CD4-positive, alpha-beta T cell treated with Interleukin-4 for 1 hour (primary cell): ENCODE measurements at places on chromosomes 5 and 9.
A peak's percentile ranks its signal among the peaks of the same experiment; 100 is the strongest.

GRCh38 chr9:21559402-21560280 is 77.5 kb upstream of the IFNE start:
- peak; percentile 60 for DNase-seq

GRCh38 chr9:18438300-18438925 is 35.5 kb upstream of the ADAMTSL1 start:
- no peak for DNase-seq

- no peak for DNase-seq
Observed at GRCh38 chr9:91177661-91178280, 183.9 kb downstream of the AUH start.

- DNase-seq = no peak
Observed at GRCh38 chr5:147344861-147345260, 110.0 kb downstream of the STK32A start.

GRCh38 chr5:126471875-126472537 is 48.8 kb downstream of the GRAMD2B start:
- DNase-seq = no peak

DNA sequence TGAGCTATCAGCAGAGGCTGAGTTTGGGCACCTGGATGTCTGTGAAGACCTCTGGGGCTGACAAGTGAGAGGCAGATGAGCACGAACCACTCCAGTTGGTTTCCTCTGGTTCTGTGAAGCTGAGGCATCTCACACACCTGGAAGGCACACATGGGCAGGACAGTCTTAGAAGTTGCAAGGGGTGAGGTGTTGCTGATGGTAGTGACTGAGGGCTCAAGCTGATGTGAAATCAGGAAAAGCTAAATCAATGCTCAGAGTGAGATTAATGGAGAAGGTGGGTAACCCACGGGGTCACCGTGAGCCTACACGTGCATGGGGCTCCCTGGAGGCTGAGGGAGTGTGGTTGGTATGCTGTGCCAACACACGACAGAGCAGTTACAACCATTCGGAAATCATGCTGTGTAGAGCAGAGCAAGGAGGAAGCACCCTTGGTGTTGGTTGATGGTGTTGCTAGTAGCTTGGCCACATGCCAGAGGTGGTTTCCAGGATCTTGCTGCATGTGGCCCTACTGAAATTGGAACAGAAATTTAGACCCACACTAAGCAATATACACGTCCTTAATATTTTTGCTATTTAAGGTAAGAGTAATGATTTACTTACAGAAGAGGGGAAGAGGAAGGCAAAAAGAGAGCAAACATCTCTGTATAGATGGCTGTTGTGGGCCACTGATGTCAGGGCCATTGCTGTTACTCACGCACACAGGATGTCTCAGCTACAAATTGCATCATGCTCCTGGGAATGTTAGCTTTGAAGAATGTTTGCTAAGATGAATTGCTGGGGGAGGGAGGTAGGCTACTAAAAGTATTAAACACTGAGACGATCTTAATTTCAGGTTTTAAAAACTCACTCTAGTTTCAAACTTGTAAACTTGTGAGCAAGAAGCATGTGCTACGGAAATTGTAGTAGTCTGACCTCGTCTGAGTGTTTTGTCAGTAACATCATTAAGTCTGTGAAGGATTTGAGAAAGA is 170.5 kb downstream of the ARHGEF28 start:
- peak; percentile 25 for DNase-seq

DNA sequence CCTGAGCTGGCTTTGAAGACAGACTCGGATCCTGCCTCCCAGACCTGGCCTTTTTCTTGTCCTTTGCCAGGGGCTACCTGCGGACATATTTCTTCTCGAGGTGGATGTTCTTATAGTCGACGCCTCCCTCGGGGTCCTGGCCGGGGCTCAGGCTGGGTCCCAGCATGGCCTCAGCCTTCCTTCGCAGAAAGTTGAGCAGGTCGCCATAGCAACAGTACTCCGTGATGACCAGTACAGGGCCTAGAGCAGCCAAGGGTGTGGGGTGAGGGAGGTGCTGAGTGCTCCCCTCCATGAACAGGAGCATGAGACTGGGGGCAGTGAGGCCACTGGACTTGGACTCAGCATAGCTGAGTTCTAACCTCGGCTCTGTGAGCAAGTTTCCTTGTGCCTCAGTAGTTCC is 26.7 kb downstream of the CSF1R start:
- DNase-seq = no peak

- no peak for DNase-seq
Observed at GRCh38 chr5:50697739-50698138, 31.3 kb downstream of the PARP8 start.

DNA sequence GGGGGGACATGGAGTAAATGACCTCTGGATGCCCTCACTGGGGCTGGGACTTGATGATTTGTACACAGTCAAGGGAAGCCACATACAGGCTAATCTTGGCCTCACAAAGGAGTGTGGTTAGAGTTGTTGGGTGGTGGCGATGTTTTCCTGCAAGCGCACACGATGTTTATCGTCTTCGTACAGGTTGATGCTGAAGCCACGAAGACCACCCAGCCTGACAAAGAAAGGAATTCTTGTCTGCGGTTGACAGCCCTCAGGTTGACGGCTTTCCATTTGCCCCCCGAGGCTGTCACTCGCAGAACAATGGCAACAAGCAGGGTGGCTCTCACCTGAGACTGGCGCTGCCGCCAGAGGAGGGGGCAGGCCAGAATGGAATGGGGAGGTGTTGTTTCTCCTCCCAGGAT is 14.1 kb upstream of the XPA start:
- no peak for DNase-seq

DNA sequence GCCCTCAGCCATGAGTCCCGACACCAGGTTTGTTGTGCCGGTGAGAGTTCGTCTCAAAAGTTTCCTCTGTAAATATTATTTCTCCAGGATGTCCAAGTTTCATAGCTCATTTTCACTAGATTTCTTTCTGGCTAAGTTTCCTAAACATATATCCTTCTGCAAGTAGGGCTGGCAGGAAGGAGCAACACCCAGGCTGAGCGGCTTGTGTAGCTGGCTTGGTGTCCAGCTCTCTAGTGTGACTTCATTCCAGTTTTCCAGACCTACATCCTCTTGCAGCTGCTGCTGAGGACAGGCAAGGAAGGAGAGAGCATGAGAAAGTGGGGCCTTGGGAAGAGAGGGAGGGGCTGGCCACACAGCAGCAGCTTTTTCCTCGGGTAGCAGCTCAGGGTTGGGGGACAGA is 80.3 kb downstream of the FGF1 start:
- DNase-seq = no peak

GRCh38 chr5:57989378-57989777 is 470.5 kb downstream of the PLK2 start:
- DNase-seq = no peak

- DNase-seq = no peak
Observed at GRCh38 chr9:18371621-18372020, 102.3 kb upstream of the ADAMTSL1 start.

DNA sequence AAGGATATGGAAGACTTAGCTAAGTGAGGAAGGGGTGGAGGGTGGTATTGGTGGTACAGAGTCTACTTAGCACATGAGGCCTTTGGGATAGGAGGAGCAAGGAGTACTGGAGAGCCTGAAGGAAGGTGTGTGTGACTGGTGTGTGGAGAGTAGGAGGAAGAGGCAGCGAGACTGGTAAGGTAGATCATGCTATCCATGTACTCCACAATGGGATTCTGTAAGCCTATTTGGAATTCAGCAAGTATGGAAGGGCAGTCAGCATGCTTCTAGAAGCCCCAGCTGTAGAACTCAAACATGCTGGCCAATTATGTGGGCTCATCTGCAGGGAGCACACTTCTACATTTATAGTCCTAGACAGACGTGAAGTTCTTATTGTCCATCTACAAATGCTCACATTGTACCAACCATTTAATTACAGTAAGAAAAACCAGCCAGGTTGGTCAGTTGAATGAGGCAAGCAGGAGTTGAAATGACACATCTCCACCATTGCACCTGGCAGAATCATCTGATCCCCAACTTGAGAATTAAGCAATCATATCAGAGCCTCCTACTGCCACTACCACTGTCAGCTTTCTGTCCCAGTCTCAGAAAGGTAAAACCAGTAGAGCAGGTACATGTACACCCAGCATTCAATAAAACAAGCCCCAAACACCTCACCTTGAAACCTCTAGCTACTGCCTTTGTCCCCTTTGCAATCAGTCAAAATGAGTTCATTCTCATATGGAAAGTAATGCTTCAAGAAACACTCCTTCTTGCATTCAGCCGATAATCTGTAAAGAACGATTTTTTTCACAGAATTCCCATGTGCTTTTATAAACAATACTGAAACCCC is 60.9 kb upstream of the GLRX start:
- no peak for DNase-seq

GRCh38 chr9:36765468-36766341 is 193.0 kb downstream of the MELK start:
- DNase-seq = peak; percentile 96

- peak; percentile 51 for DNase-seq
Observed at GRCh38 chr9:79687131-79687447, 115.3 kb downstream of the TLE4 start.
